ENCODE measurements at places on chromosomes 16 and 17.

DNA sequence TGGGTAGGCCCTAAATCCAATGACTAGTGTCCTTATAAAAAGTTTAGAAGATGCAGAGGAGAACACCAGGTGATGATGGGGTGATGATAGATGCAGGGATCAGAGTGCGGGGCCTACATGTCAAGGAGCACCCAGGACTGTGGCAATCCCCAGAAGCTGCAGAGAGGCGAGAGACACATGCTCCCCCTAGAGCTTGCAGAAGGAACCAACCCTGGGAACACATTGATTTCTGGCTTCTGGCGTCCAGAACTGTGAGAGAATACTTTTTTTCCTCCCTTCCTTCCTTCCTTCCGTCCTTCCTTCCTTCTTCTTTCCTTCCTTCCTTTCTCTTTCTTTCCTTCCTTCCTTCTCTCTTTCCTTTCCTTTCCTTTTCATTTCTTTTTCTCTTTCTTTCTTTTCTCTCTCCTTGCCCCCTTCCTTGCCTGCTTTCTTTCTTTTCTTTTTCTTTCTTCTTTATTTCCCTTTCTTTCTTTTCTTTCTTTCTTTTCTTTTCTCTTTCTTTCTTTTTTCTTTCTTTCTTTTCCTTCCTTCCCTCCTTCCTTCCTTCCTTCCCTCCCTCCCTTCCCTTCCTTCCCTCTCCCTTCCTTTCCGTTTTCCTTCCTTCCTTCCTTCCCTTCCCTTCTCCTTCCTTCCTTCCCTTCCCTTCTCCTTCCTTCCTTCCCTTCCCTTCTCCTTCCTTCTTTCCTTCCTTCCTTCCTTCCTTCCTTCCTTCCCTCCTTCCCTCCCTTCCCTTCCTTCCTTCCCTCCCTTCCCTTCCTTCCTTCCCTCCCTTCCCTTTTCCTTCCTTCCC is 134.3 kb downstream of the HAPSTR1 start:
- no peak for DNase-seq

DNA sequence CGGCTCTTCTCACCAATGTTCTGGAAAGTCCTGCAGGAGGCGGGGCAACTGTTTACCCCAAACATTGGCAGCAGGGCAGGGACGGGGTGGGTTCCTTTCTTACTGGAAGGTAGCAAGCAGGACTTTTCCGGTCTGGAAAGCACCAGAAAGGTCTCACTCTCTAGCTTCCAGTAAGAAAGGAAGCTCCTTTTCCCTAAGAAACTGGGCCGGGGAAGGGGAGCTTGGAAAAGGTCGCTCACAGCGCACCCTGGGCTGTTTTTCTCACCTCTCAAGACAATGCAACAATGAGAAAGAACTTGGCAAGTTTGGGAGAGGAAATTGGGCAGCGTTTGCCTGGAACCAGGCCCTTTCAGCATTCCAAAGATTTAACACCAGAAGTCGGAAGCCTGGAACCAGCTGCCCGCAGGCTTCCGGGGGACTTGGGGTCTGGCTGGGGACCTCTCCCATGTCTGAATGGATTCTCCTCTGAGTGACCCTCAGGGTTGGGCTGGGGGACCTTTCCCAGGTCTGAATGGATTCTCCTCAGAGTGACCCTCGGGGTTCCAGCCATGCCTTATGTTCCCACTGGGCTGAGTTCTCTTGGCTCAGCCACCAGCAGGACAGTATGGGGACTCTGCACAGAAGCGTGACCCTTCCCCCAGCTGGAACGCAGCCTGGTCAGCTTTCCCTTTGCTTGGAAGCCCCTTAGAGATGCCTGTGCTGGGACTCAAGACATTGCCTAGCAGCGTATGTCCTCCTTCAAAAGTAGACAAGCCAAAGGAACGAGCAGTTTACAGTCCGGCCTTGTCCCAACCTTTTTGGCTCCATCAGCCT is 166.5 kb upstream of the PLCG2 start:
- no peak for DNase-seq

- DNase-seq: no peak
These were observed 1.4 kb upstream of the CEP295NL start for GRCh38 chr17:78904371-78904770.

GRCh38 chr17:7144213-7144612 is 29.6 kb upstream of the ASGR2 start:
- DNase-seq: no peak

GRCh38 chr17:31537565-31538011 is 146.1 kb downstream of the RAB11FIP4 start:
- no peak for DNase-seq

DNA sequence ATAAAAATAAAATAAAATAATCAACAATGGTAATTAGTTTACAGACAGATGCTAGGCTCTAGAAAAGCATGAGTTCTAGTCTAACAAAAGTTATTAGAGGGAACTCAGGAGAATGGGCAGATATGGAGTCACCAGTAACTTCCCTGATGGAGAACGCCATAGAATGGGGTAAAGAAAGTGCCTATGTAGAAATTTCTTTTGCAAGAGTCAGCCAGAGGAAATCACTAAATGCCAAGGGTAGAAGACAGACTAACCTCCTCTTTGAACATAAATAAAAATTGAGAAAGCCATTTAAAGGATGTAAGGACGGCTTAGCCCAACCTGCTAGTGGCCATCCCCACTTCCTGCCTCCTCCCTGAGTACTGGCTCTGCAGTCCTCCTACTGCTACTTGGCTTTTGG is 141.6 kb downstream of the VPS53 start:
- DNase-seq: no peak

DNA sequence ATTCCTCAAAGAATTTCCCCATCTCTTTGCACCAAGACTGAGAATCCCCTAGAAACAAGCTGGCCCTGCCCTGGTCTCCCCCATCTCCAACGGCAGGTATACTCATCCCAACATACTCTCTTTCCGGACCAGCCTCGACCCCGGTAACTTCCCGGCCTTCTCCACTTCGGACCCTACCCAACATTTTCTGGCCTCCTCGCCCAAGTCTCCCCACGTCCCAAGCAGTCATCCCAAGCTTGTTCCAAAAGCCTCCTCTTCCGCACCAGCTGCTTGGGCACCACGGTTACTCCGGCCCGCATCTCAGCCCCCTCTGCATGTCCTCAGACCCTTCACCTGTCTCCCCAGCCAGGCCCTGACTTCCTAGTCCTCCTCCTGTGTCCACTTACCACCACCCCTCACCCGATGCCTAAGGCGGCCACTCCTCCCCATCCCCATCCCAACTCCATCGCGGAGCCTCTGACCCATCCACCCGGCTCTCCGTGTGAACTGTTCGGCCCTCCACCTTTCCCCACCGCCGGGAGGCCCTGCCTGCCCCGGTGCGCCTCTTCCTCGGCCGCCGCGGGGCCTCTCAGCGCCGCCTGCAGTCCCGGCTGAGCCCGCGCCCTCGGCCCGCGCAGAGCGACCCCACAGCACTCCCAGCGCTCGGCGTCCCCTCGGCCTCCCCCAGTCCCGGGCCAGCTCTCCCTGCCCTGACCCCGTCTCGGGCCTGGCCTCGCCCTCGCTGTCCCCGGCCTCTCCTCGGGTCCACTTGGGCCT is 994 bp downstream of the PITPNA start:
- no peak for DNase-seq

DNA sequence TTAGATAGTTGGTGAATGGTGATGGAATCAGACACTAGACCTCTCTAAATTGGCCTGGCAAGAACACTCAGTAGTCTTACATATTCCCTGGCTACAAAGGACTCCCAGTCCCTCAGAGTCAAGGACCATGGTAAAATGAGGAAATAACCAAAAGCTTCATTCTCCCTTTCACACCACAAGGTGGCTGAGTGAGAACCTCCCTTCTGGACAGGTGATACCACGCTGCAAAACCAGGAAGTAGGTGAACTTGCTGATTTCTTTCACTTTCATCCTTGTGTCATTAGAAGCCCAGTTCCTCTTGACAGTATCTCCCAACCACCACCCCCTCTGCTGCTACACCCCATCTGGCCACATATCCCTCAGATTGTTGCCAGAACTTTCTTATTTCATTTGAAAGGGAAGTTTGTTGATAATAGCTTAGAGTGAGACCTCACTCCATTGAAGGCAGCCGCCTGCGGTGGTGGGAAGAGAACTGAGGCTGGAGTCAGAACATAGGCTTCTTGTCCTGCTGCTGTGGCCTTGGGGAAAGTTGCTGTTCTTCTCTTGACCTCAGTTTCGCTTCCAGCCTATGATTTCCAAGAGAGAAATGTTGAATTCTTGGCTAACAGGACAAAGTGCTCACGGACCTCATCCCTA is 290.6 kb upstream of the CCL2 start:
- no peak for DNase-seq

DNA sequence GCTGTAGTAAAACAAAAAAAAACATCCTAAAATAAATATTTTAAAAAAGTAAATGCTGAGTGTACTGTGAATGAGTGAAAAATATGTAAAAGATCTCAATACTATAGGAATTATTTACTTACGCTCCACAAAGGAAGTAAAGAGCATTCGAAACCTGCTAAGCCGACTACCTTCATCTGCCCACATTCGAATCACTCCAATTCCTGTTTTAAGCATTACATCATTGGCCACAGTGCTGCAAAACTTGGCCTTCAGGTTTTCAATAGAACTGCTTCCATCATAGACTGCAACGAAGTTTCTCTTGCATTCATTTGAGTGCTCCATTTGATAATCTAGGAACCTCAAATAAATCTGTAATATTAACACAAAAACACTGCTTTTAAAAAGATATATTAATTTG is 34.4 kb downstream of the NETO2 start:
- no peak for DNase-seq

DNA sequence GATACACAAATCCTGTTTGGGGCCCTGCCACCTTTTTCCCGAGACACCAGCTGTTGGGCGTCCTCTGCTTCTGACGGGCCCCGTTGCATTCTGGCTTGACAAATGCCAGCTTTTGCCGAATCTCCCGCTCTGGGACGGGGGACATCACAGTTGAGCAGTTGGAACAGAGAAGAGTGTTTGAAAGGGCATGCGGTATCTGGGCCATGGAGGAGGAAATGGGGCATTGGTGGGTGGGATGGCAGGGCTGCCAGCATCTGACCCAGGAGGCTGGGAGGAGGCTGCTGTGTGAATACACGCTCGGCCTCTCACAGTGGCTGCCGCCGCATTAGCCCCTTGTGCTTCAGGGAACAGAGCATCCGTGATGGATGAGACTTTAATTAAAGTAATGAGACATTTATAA is 184.3 kb upstream of the TNRC6C start:
- no peak for DNase-seq

DNA sequence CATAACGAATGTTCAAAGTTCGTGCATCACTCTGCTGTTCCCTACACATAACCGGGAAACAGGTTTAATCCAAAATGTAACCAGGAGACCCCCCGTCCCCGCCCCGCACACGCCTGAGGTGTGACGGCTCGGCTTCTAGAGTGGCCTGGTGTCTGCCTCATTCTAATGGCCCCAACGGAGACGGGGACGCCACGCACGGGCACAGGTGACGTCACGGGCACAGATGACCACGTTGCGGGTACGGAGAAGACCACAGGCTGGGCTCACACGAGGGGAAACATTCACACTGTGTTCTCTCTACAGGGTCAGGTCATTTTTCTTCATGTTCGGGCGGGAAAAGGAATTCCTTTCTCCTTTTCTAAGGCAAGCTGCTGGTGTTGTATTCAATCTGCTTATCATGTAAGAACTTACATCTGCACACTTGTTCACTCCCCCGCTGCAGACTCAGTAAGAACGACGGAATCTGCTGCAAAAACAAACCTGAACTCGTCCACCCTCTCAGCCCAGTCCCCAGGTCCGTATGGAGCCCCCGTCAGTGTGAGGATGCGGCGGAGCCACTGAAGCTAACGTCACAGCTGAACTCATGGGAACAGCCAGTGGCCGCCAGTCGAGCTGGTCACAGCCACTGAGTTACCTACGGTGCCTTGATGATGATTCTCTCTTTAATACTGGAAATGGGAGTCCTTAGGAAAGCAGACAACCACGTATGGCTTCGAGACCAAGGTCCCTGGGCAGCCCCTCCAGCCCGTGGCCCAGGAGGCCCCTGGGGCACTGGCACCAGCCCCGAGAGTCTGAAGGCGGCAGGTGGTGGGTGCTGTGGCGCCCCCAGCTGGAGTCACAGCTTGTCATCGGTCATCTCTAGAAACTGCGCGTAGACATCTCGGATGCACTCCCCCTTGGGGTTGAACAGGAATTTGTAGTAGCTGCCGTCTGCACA is 32.9 kb downstream of the WDR45B start:
- no peak for DNase-seq

Data from brain pericyte (primary cell).